ENCODE measurements at places on chromosomes 3 and 15.
A peak's percentile ranks its signal among the peaks of the same experiment; 100 is the strongest.

DNA sequence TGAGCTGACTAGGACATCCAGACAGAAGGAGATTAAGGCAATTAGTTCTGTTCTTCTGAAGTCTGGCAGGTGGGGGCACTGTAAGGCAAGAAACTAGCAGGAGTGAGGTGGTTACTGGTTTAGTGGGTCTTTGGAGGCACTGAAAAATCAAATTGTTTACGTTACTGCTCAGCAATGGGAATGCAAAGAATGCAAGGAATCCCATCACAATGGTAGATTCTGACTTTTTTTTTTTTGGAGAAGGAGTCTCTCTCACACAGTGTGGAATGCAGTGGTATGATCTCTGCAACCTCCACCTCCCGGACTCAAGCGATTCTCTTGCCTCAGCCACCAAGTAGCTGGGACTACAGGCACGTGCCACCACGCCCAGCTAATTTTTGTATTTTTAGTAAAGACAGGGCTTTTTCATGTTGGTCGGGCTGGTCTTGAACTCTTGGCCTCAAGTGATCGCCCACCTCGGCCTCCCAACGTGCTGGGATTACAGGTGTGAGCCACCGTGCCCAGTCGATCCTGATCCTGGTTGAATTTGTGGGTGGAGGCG, 16.4 kb downstream of the FAM107A start:
- H3K4me3 ChIP-seq = no peak overlapping the region
- no peak overlapping the region for H3K27ac ChIP-seq
- H3K36me3 ChIP-seq = no peaks in the 10 kb centered on the region
- DNase-seq = no peak
- H3K27me3 ChIP-seq = peaks cover 9% of the 10 kb centered on the region

DNA sequence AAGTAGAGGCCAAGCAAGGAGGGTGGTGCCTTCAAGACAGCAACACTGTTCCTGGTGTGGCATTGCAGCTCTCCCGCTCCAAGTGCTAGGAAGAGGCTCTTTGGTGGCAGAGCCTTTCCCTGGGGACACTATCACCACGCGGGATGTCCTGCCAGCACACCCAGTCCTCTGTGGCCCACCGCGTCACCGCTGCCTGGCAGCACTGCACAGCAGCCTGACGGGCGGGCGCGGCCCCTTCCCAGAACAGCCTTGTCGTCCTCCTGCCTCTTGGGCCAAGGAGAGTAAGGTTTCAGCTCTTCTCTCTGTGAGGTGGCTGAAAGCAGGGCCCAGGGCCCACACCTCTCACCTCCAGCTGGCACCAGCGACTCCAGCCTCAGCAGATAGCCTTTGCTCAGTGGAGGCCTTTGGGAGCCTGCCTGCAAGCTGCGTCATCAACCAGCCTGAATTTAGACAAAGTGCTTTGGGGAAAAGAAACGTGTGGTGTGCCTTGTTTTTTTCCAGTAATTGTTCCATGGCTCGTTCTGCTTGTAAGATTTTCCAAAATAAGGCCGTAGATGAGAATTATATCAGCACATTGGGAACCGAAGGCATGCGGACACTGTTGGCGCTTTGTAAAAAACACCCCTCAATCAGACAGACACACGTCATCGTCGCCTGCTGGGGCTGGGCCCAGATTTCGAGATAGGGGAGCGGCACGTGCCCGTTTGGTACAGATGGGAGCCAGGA, 65.0 kb downstream of the AAGAB start:
- peaks cover 6% of the 10 kb centered on the region for H3K4me1 ChIP-seq
- no peak overlapping the region for H3K4me3 ChIP-seq
- no peak overlapping the region for H3K27ac ChIP-seq
- peaks cover 97% of the 10 kb centered on the region for H3K36me3 ChIP-seq

GRCh38 chr15:80066912-80067311, 7.4 kb downstream of the ZFAND6 start:
- H3K27me3 ChIP-seq = no peaks in the 10 kb centered on the region
- peak overlapping the region; percentile 5 for H3K4me3 ChIP-seq
- peaks cover 21% of the 10 kb centered on the region for H3K36me3 ChIP-seq
- H3K4me1 ChIP-seq = peaks cover 78% of the 10 kb centered on the region

GRCh38 chr3:37474901-37475331, 300.5 kb upstream of the LRRFIP2 start:
- no peak overlapping the region for H3K4me3 ChIP-seq
- no peaks in the 10 kb centered on the region for H3K4me1 ChIP-seq
- no peak for DNase-seq

GRCh38 chr3:14082108-14082657, 42.5 kb downstream of the CHCHD4 start:
- H3K4me3 ChIP-seq = no peak overlapping the region
- H3K4me1 ChIP-seq = no peaks in the 10 kb centered on the region
- no peak for DNase-seq
- H3K27ac ChIP-seq = no peak overlapping the region
- H3K36me3 ChIP-seq = no peaks in the 10 kb centered on the region
- peaks cover 5% of the 10 kb centered on the region for H3K27me3 ChIP-seq
